NCI-H69 (cell line): ENCODE measurements at places on chromosomes 1 and 21.
A peak's percentile ranks its signal among the peaks of the same experiment; 100 is the strongest.

DNA sequence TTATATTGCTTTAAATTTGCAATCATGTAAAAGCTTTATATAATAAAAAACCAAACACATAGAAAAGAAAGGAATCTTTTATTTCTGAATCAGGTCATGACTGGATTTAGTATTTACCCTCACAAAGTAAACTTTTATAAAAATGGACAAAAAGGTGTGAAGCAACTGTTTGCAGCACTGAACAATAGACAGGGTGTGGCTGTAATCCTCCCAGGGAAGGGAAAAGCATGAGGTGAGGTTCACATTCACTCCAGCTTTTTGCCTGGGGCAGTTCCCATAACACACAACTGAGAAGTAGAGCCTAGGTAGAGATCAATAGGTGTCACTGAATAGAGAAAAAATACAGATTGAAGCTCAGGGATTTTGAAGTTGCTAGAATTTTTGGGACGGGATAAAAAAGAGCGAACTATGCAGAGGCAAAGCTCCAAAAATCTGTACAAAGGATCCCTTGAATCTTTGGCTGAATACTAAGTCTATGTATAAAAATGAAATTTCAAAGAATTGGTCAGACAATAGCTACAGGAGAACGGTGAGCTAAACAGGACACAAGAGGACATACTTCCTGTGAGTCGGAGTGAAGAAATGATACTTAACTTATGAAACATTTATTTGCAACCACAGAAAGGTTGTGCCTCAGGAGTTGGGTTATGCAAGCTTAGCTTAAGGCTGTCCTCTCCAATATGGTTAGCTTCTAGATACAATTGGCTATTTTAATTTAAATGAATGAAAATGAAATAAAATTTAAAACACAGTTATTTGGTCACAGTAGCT is 162.0 kb upstream of the ZP4 start:
- peak; percentile 90 for DNase-seq

- DNase-seq, result no peak
Measured at GRCh38 chr1:39499668-39500067, 8.2 kb downstream of the BMP8A start.

- no peak for DNase-seq
Measured at GRCh38 chr1:66563941-66564630, 30.1 kb downstream of the SGIP1 start.

GRCh38 chr21:29424728-29425127 is 126.0 kb downstream of the BACH1 start:
- no peak for DNase-seq

DNA sequence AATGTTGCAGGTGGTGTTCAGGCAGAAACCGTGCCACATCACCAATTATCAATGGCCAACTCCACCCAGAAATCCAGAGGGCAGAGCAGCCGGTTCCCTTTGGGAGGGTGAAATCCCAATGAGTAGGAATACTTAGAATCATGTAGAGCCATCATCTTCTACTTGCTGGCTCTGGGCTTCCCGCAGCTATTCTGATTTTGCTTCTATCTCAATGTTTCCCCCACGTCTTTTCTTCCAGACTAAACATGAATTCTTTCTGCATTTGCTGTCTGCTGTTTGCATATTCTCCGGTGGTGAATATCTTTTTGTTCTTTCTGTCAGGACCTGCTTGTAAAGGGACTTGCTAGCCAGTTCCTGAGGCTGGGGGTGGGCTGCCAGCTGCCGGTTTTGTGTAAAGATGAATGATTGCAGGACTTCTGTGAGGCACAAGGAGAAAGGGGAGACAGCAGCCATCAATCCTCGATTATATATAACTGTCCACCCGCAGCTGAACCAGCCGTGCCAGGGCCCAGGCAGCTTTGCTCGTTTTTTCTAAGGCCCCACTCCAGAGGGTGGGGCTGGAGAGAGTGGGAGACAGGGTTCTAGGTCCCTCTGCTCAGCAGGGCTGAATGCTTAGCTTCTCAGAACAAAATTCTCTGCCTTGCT is 33.2 kb downstream of the PRAMEF20 start:
- no peak for DNase-seq

- DNase-seq, result no peak
Measured at GRCh38 chr21:41141031-41141457, 26.9 kb upstream of the BACE2 start.

DNA sequence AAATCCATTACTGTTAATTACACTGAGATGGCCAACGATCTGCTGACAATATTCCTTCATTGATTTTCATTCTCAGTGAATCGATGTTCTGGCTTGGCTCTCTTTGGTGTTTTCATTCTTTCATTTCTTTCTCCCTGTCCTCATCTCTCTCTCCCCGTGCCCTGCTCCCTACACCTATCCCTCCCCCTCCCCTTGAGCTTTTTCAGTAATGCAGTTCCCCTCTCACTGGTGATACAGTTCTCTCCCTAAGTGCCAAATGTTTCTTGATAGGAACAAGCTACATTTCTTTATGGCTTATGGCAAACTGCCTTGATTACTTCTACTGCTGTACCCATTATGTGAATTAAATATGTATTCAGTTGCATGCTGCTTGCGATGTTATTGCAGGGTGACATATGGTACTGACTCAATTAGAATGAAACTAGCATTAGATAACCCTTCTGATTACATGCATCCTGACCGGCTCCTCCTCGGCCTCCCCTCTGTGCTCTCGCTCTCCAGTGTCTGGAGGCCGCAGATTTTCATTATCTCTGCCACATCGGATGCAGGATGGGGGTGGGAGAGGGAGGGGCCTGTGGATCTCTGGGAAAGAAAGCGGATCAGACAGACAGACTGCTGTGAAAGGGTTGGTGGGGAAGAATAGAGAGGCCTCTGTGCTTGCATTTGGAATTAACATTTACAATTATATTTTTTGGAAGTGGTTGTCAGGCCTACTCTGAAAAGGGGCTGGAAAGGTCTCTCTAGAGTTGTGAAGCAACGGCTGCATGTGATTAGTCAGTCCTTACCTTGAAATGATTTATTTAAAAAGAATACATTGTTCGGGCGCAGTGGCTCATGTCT is 130.9 kb downstream of the PBX1 start:
- DNase-seq, result peak; percentile 87

GRCh38 chr1:155002464-155003226 is at the start of gene ZBTB7B:
ZBTB7B (plus strand) TSS chr1:155002802; CDS start chr1:155014661, 11,859 bp downstream.
- peak; percentile 68 for DNase-seq

GRCh38 chr1:19122668-19123067 is 87.4 kb downstream of the UBR4 start:
- no peak for DNase-seq

- peak; percentile 89 for DNase-seq
Measured at GRCh38 chr1:166839600-166840308, 479 bp downstream of the POGK start.

DNA sequence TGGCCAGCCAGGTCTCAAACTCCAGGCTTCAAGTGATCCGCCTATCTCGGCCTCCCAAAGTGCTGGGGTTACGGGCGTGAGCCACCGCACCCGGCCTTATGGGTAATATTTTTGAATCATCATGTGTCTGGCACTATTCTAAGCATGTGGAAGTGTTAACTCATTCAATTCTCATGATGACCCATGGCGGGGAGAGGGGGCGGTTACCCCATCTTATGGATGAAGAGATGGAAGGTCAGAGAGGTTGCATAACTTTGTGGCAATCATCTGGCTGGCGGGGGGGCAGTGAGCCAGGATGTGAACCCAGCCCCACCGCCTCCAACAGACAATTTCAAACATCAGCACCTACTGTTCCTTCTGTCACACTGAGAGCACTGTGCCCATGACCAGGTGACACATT is 11.5 kb upstream of the TAS1R2 start:
- no peak for DNase-seq

- DNase-seq, result no peak
Measured at GRCh38 chr1:97562081-97562480, 358.8 kb downstream of the DPYD start.

DNA sequence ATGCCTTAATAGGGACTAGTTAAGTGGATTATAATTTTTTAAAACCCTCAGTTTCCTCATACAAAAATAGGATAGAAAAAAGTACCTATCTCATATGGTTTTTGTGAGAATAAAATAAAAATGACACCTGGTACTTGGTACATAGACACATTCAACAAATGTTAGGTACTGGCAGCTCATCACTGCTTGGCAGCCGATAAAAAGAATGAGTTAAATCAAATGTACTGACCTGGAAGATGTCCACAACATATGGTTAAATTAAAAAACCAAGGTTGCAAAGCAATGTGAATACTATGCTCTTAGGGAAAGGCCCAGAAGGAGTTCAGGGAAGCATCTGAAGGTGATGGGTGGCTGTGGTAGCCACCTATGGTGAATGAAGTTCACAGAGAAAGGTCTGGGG is 64.9 kb upstream of the SMYD2 start:
- DNase-seq, result no peak

DNA sequence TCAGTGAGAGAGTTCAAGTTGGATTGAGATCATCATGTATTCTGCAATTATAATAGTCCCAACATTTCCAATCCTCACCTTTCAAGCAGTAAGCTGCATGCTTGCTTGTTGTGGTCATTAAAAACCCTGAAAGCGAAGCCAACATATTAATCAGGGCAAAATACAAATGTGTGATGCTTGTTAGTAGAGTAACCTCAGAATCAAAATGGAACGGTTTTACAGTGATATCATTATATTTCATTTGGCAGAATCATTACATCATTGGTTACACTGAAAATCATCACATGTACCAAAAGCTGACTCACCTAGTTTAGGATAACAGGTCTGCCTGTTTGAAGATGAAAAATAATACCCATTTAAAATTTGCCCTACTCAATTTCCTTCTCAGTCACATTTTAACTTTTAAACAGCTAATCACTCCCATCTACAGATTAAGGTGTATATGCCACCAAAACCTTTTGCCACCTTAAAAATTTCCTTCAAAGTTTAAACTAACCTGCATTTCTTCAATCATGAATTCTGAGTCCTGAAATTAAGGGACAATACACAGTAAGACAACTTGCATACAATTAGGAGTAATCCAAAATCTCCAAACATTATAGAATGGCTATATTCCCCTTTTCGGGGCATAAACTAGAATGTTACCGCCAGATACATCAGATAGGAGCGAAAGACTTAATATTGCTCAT is 3.5 kb downstream of the GAS5 start:
- DNase-seq, result no peak

DNA sequence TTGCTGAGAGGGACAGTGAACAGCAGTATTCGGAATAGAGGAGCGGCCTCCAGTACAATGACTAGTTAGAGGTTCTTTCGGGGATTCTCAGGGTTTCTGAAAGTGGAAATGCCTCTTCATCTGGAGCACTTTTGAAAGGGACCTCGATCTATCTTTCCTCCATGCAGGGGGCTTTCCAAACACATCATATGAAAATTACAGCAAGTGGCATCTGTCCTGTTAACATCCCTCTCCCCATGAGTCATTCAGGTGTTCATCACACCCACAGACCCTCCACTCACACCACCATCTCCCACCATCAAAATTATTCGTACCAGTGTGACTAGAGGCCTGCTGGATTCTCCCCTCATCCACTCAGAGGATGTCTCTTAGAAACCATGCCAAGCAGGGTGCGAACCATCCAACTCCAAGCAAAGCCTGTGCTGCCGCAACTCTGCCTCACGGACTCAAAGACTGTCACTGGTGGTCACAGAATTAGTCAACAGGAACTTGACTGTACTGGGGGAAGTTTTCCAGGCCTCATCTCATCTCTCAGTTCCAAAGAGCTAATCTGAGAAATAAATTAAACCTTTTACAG is 211.1 kb downstream of the MRPL39 start:
- no peak for DNase-seq

- DNase-seq, result peak; percentile 7
Measured at GRCh38 chr1:214010197-214010573, 22.4 kb downstream of the PROX1 start.

DNA sequence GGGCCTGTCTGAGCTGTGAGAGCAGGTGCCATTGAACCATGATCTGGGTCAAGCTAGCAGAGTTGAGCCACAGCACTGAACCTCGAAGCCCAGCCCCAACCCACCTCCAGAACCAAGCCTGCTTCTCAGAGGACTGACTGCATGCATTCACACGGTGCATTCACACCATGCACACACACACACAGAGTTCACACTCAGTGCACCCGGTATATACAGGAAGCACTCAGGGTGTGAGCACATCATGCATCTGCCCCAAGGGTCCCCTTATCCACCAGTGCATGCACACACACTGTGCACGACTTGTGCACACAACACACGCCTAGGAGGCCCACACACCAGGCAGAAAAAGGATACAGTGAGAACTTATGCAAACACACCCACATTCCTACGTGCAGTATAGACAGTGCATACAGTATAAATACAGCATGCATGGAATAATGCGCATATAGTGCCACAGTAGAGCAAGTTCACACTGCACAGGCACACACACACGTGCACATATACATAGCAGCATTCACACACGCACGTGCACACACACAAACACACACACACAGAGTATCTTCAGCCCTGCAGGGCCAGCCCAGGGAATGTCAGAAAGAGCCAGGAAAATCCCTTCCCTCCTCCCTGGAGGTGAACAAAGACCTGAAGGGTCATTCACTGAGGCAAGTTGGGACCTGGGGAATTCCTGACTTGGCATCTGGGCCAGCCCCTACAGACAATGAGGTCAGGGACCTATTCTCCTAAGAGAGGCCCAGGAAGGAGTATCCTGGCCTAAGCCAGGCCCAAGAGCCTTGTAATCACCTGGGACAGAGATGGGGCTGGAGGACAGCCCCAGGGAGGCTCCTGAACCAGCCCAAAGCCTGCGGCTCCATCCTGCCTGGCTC is 42.1 kb downstream of the CAMK2N1 start:
- DNase-seq, result no peak

DNA sequence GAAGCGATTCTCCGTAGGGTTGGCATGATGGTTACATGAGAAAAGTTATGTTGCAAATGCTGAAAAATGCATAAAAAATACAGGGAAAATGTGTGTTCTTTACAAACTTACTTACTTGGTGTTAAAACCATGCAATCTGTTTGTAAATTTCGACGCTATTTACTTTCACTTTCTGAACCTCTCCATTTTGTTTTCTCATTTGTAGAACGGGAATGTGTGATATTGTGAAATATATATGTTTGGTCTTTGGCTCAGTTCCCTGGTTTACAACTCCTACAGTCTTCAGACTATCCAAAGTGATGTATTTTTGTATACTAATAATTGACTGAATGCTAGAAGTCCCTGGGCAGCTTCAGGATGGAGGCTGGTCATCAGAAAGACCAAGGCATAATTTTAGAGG is 982.3 kb downstream of the ADGRL2 start:
- no peak for DNase-seq

GRCh38 chr1:10721381-10722321 is 74.8 kb downstream of the CASZ1 start:
- DNase-seq, result no peak

GRCh38 chr21:38413958-38414548 is 84.2 kb downstream of the ERG start:
- no peak for DNase-seq

DNA sequence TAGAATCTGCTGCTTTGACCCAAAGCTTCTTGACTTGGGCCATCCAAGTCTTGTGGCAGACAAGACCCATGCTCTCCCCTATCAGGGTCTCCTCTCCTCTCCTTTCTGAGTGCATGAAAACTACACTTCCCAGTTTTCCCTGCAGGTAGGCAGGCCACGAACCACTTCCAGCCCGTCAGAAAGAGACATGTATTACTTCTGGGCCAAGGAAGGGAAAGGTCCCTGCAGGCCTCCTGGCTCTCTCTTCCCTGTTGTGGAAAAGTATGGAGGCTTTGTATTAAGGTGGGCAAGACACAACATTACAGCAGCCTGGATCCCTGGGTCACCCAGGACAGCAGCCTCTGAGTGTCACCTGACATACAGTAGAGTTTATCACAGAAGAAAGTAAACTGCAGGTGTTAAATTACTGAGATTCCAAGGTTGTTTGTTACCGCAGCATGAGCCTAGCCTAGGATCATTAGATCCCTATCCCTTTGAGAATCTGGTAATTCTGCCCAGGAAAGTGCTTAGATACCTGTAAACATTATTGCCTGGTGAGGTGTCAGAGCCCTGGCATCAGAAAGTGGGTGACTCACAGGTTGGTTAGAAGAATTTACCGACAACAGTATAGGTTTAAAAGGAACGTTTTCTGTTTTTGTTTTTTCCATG is 717.3 kb downstream of the MATN1 start:
- no peak for DNase-seq
